ENCODE measurements at places on chromosomes 4 and X.
A peak's percentile ranks its signal among the peaks of the same experiment; 100 is the strongest.

DNA sequence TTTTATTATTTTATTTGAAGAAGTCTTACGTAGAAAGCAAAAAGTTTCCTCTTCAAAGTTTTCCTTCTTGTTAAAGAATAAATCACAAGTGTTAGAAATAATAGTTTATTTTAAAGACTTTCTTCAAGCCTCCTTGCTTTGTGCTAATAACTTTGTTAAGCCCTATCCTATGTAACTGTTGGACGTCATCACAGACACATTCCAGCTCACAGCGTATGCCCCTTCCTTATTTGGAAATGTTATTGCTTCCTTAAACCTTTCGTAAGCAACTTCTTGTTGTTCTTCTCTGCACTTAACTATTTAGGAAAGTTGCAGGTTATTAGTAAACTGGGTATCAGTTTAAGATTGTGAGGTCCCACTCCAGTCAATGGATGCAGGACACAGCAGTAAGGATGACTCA, 7.6 kb upstream of the SRD5A3 start:
- no peak for DNase-seq

- peak; percentile 82 for DNase-seq
These were observed 28.4 kb downstream of the ZNF185 start for GRCh38 chrX:152926279-152926678.

DNA sequence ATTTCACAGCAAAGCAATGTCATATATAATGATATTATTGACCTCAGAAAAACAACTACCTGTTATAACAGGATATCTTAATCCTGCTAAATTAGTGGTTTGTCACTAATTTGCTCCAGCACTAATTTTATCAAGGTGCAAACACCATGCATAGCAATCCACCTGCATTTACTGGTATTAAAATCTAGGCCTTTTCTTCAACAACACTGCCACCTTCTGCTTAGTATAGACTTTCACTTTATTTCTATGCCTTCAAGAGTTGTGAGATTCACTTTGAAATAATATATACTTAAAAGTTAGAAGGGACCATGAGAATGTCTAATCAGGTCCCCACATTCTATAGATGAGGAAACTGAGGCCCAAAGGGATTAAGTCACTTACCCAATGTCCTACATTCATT, 82.1 kb upstream of the IQCM start:
- DNase-seq: peak; percentile 18

DNA sequence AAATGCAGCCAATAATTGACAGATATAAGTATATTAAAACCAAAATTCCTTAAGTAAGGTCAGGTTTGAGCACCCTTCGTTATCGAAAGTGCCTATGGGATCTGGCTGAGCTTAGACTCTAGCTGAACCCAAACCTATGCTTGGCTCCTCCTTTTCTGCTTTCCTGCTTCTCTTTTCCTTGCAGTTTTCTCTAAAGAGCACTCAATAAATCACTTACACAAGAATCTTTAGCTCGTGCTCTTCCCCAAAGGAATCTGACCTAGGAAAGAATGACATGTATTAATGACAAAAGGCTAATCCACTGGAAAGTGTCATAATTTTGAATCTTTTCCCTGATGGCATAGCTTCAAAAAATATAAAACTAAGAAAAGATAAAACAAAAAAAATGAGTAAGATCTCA, 282.7 kb downstream of the DKK2 start:
- DNase-seq: no peak

DNA sequence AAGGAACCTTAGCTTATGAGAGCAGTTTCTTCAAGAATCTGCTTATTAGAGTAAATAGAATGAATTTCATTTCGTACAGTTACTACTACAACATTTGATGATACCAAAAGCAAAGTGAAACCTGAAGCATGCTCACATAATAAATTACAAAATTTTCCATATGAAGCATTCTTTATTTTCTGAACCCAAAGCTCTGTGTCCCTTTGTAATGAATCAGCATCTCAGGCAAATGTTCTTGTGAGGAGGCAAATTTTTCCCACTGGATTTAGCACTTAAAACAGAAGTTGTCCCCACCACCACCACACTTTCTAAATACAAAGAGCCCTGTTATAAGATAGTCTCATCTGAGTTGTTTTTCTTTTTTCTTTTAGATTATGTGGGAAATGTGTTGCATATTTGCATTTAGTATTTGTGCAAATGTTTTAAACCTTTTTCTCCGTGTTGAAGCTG, 70.7 kb upstream of the NFKB1 start:
- no peak for DNase-seq

DNA sequence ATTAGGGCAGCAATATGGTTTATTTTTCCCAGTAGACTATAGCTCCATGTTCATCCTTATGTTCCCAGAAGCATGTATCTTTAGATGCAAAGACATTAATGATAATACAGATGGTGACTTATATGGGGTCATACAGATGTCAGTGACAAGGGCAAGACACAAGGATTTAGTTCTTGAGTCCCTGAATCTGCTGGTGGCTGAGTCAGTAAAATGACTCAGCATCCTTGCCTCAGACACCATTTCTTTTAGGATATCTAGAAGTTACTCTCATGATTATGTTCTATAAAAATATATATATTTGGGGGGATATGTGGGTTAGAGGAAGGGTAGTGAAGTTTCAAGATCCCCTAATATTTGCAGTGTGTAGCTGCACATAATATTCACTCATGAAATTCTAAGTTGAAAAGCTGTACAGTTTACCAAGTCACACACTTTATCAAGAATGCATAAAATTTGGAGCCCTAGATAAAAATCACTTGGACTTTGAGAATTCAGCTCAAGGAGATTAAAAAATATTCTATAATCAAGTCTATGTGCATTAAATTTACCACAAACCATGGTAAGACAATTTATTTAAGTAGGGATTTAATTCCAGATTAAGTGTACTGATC, 101.9 kb downstream of the LNX1 start:
- DNase-seq: peak; percentile 30

- DNase-seq: peak; percentile 69
These were observed 13.7 kb upstream of the PIGA start for GRCh38 chrX:15349046-15349445.

DNA sequence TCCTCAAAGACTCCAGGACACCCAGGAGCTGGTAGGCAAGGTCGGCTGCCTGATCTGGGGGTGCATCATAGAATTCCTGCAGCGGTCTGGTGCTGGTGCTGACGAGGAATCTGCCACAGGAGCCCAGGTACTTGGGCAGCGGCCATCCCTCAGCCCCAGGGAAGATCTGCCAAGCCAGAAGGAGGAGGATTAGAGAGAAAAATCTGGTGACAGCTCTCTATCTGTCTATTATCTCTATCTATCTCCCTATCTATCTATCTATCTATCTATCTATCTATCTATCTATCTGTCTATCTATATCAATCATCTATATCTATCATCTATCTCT, 46.7 kb downstream of the DIPK2B start:
- DNase-seq: no peak

DNA sequence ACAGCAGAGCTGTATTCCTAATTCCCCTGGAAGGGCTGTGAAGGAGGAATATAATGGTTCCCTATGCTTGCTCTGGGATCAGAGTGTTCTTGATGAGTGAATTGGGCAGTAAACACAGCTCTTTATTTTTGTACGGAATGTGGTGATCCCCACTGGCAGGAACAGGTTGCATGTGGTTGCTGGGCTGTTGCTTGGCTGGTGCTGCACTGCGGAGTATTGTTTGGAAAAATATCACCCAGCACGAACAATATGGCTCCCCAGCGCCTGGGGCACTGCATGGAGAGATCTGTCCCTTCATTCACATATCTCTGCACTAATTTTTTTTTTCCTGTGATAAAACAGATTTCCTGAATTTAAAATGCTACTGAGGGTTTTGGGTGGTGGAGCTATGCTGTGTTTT, 119.7 kb downstream of the MGST2 start:
- no peak for DNase-seq

- no peak for DNase-seq
These were observed 338.4 kb upstream of the NOCT start for GRCh38 chr4:138677212-138677611.

DNA sequence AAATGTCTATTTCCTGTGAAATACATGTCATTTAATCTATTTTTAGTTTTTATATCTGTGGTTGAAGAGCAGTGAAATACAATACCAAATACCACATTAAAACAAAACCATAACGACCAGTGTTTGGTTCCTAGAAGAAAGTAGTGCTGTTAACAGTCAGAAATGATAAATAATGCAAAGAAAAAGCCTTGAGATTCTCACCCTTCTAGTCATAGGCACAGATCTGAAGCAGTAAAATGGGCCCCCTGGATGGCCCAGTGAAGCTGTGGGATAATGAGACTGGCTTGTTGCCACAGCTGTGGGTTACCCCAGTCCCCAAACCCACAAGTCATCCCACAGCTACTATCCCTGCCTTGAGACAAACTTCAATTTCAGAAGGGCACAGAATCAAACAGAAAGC, 137.3 kb upstream of the RPL34 start:
- no peak for DNase-seq

DNA sequence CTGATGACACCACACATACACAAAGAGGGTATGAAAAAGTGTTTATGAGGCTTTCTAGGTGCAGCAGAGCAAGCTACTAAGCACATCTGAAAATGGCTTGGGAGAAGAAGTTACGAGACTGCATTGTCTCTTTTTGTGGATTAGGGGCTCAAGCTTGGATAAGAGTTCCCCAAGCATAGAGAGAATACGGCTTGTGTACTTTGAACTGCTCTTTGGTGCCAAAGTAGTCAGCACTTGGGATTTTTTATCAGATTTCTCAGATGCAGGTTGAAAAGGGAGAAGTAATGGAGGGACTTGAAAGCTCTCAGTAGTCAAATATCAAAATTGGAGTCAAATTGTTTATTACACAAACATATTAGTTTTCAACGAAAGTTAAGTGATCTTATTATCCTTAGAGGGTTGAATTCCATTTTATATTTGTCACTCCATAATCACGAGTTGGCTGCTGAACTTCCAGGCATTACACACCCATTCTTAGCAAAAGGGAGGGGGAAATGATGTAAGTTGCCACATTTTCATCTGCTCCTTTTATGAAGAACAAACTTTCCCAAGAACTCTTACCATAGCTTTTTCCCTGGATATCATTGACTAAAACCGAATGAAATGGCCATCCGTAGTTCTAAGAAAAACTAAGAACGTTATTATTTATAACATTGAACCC, 1904.9 kb downstream of the PCDH7 start:
- no peak for DNase-seq

DNA sequence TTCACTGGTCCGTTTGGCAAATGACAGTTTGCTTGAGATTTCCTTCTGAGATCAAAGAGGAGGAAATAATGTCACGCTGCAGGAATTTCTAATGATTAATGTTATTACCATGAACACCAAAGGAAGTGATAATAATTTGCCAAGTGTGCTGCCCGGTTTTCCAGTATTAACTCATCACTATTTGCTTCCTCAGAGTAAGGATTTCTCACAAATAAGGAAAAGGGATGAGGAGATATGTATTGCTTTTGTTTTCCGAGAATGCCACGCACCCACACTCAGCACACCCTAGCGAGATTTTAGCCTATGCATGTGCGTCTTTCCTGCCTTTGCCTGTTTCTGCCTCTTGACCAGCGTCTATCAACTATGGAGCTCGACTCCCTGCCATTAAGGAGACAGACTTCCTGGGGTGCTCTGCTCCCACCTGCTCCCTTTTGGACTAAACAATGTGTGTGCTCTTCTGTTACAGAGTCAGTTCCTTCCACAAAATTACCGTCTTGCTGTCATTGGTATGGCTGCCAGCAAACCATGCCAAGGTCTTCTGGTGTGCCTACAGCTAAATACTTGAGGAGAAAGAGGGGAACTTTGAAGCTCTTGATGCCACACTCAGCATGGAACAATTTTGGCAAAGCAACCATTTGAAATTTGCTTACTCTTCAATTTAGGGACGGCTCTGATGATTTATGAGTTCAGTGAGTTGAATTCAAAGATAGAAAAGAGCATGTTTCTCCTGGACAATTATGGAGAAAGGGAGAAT, 393.1 kb upstream of the ZFP42 start:
- no peak for DNase-seq

- peak; percentile 71 for DNase-seq
These were observed 468 bp downstream of the ZMYM3 start for GRCh38 chrX:71253253-71254091.

GRCh38 chr4:26891867-26892266, 31.2 kb downstream of the STIM2 start:
- DNase-seq: no peak

GRCh38 chr4:10063544-10064300, 42.4 kb upstream of the SLC2A9 start:
- DNase-seq: peak; percentile 51

DNA sequence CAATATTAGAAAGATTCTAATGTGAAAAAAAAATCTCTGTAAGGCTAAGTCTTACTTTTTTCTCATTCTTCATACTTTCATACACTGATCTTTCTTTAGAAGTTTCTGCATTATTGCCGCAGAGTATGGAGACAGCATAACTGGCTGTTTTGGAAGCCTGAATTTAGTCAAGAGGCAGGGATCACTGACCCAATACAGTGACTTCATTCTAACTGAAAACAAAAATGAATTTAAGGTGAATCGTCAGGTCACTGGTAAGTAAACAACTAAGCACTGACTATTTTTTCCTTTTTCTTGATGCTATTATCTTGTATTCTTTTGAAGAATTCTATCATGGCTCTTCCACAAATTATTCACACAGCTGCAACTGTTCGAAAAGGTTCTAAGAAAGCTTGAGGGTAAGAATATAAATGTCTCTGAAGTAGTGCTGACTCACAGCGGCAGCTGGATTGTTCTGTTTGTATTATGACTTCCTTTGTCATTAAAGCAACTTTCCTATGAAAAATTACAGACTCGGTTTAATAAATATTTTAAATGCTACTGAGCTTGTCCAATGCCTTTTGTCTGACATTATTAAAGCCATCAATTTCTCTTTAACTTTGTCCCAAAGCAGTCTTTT, 609.3 kb downstream of the FSTL5 start:
- no peak for DNase-seq

DNA sequence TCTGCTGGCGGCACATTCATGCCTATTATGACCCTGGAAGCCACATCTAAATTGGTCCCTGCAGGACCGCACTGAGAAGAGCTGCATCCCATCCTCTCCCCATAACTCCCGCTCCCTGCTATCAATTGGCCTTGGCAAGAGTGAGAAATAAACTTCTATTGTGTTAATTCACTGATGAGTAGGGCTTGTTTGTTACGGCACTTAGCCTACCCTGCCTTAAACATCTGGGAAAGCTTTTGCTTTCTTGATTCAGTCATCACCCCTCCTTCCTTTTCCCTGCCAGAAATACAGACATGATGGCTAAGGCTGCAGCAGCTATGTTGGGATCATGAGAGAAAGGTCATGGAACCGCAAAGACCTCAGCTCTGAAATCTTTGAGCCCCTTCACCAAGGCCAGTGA, 36.5 kb downstream of the SUPT20HL2 start:
- no peak for DNase-seq

GRCh38 chr4:84985952-84986351, 19.5 kb upstream of the WDFY3 start:
- no peak for DNase-seq

DNA sequence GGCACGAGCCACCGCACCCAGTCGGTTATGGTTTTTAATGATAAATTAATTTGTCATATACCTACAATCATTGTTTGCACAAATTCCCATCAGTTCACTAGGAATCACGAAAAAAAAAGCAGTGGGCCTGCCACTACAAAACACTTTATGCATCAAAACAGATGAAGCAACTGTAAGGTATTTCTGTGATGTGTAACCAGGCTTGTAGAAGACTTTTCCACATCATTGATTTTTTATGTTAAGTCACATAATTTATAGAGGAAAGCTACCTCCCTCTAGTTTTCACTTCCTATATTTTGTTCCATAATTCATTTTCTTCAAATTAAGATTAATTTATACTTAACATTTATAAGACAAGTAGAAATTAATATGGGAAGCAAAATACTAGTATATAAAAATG, 6.7 kb upstream of the FAM200B start:
- no peak for DNase-seq
